ENCODE measurements at places on chromosomes 7 and 10.
A peak's percentile ranks its signal among the peaks of the same experiment; 100 is the strongest.

- DNase-seq, result no peak
Measured at GRCh38 chr10:120138689-120139088, 246.2 kb downstream of the SEC23IP start.

- DNase-seq, result no peak
Measured at GRCh38 chr7:105596866-105597265, 15.6 kb upstream of the EFCAB10 start.

- peak; percentile 39 for DNase-seq
Measured at GRCh38 chr7:140079121-140079536, 16.4 kb upstream of the PARP12 start.

DNA sequence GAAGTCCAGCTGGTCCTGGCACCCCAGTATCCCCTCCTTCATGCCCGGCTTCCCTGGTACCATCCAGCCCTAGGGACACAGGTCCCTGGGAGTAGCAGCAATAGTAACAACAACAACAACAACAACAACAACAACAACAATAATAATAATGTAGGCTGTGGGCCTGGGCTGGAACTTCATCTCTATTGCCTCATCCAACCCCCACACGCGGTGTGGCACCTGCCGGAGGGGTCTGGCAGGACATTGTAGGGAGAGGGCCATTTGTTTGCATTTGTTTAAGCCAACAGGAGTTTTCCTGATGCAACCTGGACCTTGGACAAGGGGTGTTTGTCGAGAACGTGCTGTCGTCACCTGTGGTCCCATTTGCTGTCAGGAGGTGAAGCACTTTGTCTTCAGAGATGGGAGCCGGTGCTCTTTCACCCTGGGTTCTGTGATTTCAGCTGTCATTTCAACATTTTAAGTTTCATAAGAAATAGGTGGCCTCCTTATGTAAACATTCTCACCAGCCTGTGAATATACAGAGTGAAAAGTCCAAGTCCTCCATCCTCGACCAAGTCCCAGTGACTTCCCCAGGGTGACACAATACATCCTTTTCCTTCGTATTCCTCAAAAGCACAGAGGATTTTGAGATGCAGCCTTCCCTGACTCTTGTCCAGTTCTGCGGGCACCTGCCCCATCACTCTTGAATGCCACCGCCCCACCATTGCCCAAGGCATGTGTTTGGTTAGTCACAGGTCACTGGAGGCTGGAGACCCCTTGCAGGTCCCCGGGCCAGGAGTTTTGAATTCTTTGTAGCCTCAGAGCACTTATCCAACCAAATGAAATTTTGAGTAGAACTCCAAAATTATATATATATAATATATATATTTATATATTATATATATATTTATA lies 9.2 kb downstream of the LHPP start:
- no peak for DNase-seq
